ENCODE measurements at places on chromosomes 2 and 18.

GRCh38 chr18:26487437-26487836, 60.9 kb downstream of the KCTD1 start:
- DNase-seq = peak; percentile 89

DNA sequence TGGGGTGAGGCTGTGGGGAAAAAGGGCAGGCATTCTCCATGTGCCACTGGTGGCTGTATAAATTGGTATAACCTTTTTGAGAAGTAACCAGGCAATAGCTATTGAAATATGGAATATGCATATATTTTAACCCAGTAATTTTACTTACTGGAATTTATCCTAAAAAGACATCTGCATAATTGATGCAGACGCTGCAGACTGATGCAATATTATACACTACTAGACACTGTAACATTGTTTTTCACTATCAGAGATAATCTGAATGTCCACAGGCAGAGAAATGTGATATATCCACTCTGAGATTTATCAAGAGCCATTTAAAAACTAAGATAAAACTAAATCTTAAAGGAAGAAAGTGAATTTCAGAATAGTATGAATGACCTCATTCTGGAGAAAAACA, 14.7 kb downstream of the THOC1 start:
- no peak for DNase-seq

GRCh38 chr2:200156166-200156835, 150.2 kb upstream of the SPATS2L start:
- DNase-seq = no peak

DNA sequence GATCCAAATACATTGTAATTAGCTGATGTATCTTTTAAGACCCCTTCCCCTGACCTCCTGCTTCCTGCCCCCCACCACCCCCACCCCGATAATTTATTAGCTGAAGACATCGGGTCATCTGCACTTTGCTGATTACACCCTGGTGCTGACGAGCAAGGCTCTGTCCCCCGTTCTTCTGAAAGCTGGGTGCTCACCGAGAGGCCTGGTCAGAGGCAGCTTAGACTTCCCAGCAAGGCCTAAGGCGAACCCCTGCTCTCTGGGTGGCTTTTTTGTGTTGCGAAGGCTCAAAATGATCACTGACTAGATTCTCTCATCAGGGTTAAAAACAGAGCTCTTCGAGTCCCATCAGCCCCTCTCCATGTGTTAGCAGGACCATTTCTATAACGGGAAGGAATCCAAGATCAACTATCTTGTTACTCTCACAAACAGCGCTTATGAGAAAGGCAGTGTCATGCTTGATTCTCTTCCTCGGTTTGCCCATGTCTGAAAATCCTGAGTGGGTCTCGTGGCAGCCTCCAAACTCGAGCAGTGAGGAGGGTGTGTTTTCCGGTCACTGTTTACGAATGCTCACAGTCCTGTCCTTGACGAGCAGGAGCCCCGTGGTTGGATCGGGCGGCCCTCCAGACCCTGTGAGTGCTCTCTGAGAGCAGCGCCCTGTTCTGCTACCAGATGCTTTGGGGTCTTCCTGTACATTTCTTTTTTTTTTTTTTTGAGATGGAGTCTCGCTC, 201.6 kb downstream of the HDAC4 start:
- DNase-seq = no peak

DNA sequence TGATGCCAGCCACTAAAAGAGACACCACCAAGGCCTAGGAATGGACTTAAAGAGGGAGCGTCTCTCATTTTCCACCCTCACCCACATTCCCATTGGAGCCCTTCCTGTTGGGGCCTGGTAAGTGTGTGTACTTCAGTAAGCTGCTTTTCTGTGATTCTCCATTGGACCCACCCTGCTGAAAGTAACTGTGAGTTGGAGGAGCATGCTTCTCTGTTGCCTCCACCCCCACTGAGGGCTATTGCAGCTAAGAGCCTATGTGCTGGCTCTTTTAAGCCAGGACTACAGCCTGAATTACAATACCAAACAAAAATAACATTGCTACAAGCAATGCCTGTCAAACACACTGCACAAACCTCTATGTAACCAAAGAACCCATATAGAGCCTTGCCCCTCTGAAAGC, 81.1 kb downstream of the TRABD2A start:
- DNase-seq = no peak

DNA sequence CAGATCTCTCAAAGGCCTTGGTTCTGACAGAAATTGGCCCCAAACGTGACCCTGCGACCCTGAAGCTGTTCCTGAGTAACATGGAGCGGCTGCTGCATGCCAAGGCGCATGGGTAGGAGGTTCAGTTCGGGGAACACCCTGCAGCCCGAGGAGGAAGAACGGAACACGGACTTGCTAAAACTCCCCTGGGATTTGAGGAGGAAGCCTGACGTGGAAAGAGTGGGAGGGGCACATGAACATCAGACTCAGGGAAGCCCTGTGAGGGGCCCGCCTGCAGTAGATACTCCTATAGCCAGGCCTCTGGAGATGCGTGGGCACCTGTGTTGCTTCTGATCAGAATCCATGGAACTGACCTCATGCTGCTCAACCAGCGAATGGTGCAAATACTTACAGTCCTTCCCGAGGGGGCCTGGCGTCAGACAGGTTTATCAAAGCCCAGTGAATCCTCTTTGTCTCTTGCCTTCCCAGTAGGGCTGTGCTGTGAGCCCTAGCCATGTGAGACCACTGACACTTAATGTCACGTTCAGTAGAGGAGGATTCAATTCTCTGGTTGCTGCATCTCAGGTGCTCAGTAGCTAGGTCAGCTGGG, 46.8 kb downstream of the IMPA2 start:
- DNase-seq = no peak

- DNase-seq = no peak
These were observed 55.2 kb downstream of the TNP1 start for GRCh38 chr2:216804357-216805350.

GRCh38 chr2:57701391-57701791, 345.2 kb upstream of the VRK2 start:
- no peak for DNase-seq

DNA sequence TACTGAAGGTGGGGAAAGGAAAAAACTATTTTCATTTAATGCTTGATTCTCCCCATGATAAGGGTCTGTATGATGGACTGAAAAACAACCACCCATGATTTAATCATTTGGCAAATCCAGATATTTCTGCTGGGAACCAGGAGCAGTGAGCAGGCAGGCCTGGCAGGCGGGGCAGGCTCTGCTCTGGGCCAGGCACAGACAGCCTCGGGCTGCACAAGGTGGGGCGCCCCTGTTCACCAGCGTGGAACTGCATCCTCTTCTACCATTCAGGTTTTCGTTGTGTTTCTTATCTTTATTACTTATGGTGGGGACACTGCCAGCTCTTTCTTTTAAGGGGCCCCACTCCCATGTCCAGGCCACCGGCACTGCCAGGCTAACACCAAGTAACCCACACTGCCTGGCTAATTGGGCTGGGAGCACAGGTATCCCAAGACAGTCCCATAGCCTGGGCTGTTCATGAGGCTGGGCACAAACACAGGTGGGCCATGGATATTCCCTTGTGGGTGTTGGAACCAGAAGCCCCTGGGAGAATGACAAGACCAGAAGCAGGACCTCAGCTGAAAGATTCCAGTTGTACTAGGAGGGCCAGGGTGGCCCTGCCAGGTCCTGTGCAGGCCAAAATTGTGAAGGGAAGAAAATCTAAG, 57.1 kb upstream of the RALBP1 start:
- DNase-seq = no peak

- DNase-seq = no peak
These were observed 756 bp upstream of the SLC35F5 start for GRCh38 chr2:113757138-113757657.

GRCh38 chr18:5868218-5868854, 27.0 kb downstream of the TMEM200C start:
- DNase-seq = no peak
